Left forelimb (tissue), 1 donor: ENCODE measurements at places on chromosomes 2 and 18.

DNA sequence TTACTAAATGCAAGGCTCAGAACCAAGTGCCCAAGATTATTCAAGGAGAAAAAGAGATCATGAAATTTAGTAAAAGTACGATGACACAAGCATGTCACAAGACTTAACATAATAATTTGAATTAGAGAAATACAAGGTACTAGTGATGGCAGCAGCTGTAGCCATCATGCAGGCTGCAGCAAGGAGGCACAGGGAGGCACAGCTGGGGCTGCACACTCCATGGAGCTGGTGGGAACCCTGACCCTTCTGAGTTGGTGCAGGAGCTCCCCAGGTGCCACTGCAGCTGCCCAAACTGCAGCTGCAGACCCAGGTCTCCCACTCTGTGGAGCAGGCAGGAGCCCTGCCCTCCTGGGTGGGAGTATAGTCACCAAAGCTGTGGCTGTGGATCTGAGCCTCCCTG, 46.0 kb downstream of the COL3A1 start:
- no peak for DNase-seq

GRCh38 chr2:109475531-109476210, 138.1 kb downstream of the SEPTIN10 start:
- no peak for DNase-seq

- no peak for DNase-seq
These were observed 31.1 kb downstream of the EFR3B start for GRCh38 chr2:25073025-25073424.

DNA sequence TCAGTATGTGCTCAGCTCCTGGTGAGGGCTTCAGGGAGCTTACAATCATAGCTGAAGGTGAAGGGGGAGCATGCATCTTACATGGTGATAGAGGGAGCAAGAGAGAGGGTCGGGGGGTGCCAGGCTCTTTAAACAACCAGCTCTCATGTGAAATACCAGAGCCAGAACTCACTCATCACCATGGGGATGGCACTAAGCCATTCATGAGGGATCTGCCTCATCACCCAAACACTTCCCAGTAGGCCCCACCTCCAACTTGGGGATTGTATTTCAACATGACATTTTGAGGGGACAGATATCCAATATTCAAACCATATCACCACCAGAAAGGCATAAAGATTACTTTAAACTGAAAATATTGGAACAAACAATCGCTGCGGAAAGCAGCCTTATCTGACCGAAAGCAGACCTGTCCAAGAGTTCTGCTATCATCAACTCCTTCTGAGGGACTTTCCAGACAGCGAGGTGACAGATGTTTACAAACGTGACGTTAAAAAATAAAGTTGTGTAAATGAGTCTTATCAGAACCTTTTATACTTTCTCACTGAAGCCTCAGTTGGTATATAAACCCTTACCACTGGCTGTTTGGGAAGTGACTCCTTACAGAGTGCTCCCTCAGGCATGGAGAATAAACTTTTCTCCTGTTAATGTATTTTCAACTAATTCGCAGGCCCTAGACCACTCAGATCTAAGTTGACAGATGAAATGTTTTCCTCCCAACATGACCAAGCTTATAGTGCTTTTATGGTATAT, 35.5 kb upstream of the PTH2R start:
- DNase-seq, result no peak

GRCh38 chr2:236601316-236602202, 31.9 kb downstream of the ACKR3 start:
- DNase-seq, result no peak

- no peak for DNase-seq
These were observed 3.2 kb downstream of the BOD1L2 start for GRCh38 chr18:57150081-57150480.

DNA sequence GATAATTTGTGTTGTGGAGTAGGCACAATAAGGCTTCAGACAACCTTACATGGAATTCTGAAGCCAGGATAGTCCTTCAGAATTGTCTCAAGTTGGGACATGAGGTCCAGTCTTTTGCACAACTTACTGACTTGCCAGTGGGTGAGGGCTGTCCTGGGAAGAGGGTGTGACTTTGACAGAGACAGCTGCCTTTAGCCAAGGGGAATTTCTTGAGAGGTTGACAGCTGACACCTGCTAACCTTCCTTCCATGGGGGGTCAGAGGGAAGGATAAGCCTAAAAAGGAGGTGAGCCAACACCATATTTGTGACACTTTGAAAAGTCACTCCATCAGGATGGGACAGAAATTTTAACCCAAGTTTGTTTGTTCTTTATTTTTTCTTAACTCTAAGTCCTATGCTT, 907.8 kb upstream of the CRIM1 start:
- DNase-seq, result no peak

- peak; percentile 65 for DNase-seq
These were observed 94.0 kb downstream of the PLA2R1 start for GRCh38 chr2:159968279-159968900.

- no peak for DNase-seq
These were observed 143.9 kb downstream of the NCK2 start for GRCh38 chr2:105888625-105889024.

DNA sequence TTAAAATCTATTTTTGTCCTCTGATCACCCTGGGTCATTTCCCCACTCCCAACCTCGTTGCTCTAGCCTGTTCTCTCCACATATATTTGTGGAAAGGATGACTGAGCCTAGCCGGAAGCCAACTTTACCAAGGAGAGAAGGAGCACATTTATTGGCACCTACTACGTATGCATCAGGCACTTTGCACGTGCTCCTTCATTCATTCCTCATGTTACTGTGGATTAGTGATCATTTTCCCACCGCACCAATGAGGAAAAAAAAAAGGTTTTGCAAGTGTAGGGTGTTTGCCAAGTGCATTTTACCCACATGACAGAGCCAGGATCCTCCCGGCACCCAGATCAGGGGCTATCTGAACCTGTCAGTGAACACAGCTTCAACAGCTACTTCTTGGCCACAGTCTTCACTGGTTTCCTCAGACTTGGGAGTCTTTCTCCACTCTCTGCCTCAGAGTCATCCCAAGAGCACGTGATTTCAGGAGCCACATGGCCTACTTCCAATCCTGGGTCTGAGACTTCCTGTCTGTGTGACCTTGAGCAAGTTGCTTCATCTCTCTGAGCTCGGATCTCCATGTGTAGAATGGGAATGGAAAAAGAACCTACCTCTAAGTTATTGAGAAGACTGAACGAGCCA, 1.9 kb upstream of the C1QL2 start:
- DNase-seq, result no peak

DNA sequence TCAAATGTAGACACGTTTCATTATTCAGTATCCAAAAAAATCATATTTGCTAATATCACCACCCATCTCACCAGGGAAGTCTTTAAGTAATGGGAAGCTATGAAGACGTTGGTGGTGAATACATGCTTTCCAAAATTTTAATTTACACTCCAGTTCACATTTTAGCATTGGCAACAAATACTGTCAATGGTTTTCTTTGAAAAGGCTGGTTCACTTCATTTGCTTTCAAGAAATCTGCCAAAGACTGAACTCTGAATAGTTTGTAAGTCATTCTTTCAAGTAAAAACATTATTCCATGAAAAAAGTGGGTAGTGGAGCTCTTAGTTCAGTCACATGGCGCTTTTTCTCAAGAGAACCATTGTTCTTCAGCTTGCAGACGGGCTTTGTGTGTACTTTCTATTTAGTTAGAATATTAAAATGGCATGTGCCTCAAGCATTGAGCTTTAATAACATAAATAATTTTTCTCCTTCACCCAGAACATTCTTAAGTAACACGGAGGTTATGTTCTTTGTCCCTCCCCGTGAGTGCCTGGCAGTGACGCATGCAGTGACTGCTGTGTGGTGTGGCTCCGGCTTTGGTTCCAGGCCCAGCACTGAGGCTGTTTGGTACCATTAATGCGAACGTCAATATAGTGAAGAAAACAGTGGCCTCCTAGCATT, 300.0 kb upstream of the HDAC4 start:
- no peak for DNase-seq

DNA sequence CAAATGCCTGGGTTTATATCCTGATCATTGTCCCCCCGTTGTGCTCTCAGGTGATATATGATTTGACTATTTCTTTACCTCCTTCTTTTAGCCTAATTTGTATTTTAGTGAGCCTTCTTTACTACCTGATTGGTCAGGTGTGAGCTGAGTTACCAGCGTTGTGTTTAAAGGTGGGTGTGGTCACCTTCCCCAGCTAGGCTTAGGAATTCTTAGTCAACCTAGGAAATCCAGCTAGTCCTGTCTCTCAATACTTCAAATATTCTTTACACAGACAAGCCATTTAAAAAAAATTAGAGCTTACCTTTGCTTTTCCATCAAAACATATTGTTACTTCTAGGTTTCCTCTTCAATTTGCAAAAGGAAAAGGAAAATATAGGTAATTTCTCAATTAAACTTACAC, 30.2 kb downstream of the KYNU start:
- no peak for DNase-seq

DNA sequence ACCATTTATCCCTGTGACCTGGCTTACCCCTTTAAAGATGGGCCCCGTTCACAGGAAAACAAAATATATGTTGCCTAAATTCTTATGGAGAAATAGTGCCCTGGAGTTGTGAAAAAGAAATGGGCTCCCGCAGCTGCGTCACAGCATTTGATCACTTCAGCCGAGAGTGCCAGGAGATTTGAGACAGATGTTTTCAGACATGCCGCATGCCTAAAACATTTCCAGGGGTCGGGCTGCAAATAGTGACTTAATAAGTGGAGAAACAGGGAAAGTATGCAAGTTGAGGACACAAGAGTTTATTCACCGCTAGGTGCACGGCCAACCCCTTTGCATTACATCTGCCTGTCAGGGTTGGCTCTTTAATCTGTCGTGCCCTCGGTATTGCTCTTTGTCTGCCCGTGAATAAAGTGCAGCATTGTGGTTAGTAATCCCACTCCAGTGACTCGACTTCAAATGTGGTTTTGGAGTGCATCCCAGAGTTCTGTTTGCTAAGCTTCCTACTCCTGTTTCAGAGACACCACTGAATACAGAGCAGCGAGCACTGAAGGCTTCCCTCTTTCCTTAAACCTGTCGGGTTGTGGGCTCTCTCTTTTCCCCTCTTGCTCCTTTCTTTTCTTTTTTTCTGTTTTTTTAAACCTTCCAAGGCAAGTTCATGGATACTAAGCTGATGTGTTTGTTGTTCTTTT, 187.5 kb downstream of the LTBP1 start:
- peak; percentile 78 for DNase-seq

GRCh38 chr18:52670896-52671295, 330.9 kb downstream of the DCC start:
- DNase-seq, result no peak

DNA sequence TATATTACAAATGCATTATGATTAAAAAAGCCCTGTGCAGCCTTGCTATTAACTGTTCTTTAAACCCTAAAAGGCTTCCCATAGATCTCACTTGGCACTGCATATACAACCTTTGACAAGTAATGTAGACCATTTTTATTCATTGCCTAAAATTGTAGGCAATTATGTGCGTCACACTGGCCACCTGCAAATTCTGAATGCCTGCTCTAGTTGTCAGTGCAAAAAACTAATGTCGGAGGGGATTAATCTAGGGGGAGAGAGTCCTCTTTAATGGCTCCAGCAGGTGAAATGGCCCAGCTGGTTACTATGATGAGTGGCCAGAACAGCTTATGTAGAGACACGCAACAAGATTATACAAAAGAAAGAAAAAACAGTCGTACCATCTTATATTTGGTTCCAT, 123.2 kb downstream of the OLA1 start:
- DNase-seq, result no peak

- no peak for DNase-seq
These were observed 49.4 kb downstream of the PDE1A start for GRCh38 chr2:182377467-182377866.

- no peak for DNase-seq
These were observed 673.8 kb downstream of the ARHGAP15 start for GRCh38 chr2:143802871-143803650.

- DNase-seq, result no peak
These were observed 146.6 kb downstream of the GALNT3 start for GRCh38 chr2:165647409-165647808.

GRCh38 chr2:43288417-43289305, 62.3 kb upstream of the ZFP36L2 start:
- peak; percentile 22 for DNase-seq

- DNase-seq, result no peak
These were observed 37.5 kb downstream of the SCN1A start for GRCh38 chr2:166090346-166090745.

- no peak for DNase-seq
These were observed 475.8 kb downstream of the TXNL1 start for GRCh38 chr18:56162311-56163265.

DNA sequence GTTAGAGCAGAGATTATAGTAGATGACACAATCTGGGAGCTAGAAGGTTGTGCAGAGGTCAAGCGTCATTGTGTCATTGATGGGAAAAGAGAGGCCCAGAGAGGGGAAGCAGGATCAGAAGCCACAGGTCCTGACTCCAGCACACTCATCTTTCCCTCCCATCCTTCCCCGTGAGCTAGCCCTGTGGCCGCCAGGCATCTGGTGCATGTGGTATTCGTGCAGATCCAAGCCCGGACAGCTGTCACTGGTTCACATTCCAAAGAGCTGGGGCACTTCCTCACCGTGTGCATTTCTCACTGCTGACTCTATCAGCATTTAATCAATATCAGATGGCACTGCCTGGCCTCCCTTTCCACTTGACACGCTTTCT, 94.1 kb upstream of the THOC1 start:
- DNase-seq, result no peak

DNA sequence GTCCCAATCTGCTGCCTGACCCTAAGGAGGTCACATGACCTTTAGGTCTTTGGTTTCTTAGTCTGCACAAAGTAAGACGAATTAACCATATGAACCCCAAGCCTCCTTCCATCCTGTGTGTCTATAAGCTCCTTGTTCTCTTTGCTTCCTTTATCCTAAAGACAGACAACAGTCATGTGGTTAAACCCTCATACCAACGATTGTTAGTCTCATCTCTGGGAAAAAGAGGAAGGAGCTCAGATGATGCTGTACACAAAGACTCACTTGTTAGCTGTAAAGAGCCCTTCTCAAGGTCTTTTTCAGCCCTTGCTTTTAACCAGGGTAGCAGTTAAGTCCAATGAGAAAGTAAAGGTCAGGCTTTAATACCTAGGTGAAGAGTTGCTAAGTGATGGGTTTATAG, 443.7 kb downstream of the TNS1 start:
- DNase-seq, result no peak

DNA sequence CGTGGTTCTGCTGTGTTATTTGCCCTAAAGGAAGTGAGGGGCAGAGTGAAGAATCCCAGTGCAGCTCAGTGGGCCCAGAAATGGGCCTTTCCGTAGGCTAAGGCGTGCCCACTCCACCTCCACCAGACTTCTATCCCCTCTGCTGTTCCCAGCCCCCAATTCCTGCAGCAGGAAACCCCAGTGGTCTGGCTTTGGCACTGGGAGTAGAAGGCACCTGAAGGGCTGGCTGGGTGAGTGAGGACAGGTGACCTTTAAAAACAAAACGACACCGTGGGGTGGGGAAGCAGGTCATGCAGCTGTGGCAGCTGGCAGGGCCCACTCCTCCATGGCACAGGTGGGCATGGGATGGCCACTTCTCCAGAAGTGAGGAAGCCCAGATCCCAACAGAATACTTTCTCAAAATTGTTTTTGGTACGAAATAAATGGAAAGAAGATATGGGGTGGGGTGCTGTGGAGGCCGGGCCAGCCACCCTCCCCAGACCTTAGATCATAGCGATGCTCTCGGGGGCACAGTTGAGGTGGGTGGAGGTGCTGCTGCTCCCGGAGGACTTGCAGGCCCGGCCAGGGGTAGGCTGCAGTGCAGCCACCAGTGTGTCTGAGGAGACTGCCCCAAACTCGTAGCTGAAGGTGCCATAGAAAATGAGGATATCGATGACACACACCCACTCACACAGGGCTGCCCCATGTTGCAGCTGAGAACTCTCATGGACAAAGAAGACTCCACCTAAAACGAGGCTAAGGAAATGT, 3.2 kb downstream of the RNF181 start:
- no peak for DNase-seq

GRCh38 chr18:9952633-9953416, 39.0 kb downstream of the VAPA start:
- no peak for DNase-seq
